SJSA1 (cell line): ENCODE measurements at places on chromosomes 1 and 21. TPM values are rescaled to one million over a fixed set of nuclear protein-coding genes. Genes with fewer than 3 reads are reported as not detected.
A peak's percentile ranks its signal among the peaks of the same experiment; 100 is the strongest.

TRIM67 gene
- total RNA-seq = 0.47 and 0.61 TPM in 2 replicates

DNA sequence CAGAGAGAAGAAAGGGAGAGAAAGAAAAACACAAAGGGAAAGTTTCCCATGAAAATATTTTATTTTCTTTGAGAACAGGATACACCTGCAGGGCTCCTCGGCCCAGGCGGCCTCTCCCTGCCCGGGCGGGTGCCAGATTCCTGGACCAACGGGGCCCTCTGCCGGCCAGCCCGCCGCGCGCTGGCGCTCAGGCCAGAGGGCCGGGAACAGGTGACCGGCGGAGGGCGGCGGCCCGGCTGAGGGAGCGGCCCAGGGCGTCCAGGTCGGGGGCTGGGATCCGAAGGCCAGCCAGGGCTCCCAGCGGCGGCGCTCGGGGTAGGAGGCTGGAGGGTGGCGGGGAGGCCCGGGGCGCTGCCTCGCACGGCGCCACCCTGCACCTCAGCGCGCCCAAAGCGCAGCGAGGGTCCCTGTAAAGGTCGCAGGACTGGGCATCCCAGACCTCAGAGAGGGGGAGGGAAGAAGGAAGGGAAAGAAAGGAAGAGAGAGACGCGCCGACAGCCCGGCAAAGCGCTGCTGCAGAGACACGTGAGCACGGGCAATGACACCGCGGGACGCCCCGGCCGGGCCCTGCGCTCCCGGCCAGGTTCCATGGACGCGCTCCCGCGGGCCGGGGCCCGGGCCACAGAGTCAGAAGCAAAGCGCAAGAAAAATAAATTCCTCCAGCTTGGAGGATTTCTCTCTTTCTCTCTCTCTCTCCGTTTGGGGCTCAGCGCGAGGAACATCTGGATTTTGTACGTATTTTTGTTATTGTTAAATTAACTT lies 927 bp downstream of the WNT9A start:
- DNase-seq = peak; percentile 65

- no peak for DNase-seq
Measured at GRCh38 chr1:81329041-81329440, 471.7 kb upstream of the ADGRL2 start.

GRCh38 chr1:245587435-245588115 lies 432.8 kb downstream of the KIF26B start:
- no peak for DNase-seq

MPZL1 gene
- 74.1 and 78.5 TPM in 2 replicates for total RNA-seq

HES5 gene
- not detected in 2 replicates for total RNA-seq

TCHH gene
- total RNA-seq = 0.05 TPM in 1 of 2 replicates, not detected in the other

GRCh38 chr1:76289692-76290091 lies 215.1 kb downstream of the ST6GALNAC3 start:
- DNase-seq = no peak

HOOK1 gene
- not detected in 2 replicates for total RNA-seq

DNA sequence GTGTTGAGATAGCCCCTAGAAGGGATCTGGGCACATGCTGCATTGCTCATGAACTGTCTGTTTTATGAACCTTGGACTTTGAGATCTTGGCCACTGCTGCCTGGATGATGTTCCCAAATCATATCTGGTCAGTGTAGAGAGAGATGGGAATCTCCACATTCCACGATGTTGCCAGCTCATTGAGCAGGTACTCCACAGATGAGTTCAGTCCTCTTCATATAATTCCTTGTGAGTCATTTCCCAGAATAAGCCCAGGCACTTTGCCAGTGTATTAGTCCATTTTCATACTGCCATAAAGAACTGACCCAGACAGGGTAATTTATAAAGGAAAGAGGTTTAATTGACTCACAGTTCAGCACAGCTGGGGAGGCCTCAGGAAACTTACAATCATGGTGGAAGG lies 254.0 kb upstream of the RUNX1 start:
- DNase-seq = peak; percentile 63

GRCh38 chr1:33128781-33129180 lies 47.8 kb downstream of the AZIN2 start:
- no peak for DNase-seq

GRCh38 chr1:58687516-58687915 lies 12.3 kb downstream of the MYSM1 start:
- no peak for DNase-seq

DNA sequence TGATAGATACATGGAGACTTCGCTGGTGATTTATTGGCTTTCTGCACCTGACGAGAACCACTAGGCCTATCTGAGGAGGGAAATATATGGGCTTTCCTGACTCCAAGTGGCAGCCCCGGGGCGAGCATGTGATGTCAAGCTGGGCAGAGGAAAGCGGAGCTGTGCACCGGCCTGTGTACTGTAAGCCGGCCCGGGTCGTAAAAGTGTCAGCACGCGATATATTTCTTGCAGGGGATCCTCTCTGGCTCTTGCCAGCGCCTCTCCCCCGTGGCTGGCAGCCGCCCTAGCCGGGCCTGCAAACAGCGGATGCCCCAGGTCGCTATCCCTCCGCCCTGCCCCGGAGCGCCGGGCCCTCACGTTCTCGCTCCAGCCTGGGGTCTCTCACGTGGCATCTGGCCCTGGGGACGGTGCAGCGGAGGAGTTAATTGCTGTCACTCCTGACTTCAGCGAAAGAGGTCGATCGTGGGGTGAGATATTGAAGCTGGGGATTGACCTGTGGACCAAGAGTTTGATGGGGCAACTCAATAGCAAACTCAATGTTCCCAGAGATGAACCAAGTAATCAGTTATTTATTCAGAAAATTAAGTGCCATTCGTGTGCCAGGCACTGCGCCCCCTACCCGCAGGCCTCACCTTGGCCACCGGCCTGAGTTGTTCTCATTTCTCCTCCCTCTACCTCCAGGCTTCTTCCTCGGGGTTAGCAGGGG lies 41.0 kb upstream of the HAO2 start:
- DNase-seq = no peak

GRCh38 chr1:201939148-201939547 lies 7.2 kb downstream of the LMOD1 start:
- DNase-seq = no peak

MROH7 gene
- not detected in 2 replicates for total RNA-seq

IFFO2 gene
- total RNA-seq = 11.4 and 15.3 TPM in 2 replicates

DNA sequence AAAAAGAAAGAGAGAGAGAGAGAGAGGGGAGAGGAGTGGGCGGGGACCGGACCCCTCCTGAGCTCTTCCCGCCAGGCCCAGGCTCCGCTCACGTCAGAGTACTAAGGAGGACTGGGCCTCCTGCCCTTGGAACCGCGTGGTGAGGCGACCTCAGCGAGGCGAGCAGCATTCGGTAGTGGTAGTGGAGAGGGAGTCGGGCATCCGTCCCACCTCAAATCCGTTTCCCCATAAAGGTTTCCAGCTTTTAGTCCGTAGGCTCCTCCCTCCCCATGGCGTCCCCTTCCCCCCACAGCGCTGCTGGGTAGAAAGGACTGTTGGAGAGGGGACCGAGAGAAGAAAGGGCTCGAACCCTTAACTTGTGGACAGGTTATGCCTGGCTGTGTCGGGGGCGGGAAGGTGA lies 124.4 kb upstream of the BARHL2 start:
- DNase-seq = no peak

DNA sequence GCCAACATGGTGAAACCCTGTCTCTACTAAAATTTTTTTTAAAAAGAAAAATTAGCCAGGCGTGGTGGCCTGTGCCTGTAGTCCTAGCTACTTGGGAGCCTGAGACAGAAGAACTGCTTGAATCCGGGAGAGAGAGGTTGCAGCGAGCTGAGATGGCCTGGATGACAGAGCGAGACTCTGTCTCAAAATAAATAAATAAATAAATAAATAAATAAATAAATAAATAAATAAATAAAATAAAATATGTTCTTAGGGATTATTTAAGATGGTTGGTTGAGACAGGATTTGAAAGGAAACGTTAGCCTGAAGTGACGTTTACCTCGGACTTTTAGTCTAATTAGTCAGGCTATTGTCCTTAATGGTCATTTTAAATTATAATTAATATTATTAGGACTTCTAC lies 88.5 kb upstream of the CHRM3 start:
- no peak for DNase-seq

DNA sequence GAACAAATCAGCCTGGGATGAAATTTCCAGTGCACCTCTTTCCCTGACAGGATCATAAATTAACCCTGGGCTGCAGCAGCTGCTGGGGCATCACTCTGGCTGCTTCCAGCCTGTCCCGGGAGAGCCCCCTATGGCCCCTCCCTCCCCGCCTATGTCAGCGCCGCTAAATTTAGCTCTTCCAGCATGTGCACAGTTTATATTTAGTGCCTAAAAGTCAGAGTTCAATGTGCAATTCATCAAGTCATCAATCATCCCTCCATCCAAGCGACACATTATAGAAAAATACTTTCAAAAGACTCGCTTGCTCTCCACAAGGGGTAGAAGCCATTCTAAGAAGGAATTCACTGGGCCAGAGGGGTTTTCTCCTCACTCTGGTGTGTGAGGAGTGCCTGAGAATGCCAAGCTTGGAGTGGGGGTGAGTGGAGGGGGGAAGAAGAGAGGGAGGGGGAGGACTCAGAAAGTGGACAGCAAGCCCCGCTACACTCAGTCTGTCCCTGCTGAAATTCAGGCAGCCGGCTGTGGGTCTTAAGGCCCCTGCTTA lies 37.4 kb downstream of the XCL1 start:
- DNase-seq = no peak

IQCC gene
- 4.4 and 5.6 TPM in 2 replicates for total RNA-seq

KPRP gene
- not detected in 2 replicates for total RNA-seq

- DNase-seq = no peak
Measured at GRCh38 chr1:99441299-99442095, 177.2 kb downstream of the PLPPR4 start.

GRCh38 chr21:34595457-34595856 lies 19.5 kb downstream of the RCAN1 start:
- DNase-seq = no peak

DNA sequence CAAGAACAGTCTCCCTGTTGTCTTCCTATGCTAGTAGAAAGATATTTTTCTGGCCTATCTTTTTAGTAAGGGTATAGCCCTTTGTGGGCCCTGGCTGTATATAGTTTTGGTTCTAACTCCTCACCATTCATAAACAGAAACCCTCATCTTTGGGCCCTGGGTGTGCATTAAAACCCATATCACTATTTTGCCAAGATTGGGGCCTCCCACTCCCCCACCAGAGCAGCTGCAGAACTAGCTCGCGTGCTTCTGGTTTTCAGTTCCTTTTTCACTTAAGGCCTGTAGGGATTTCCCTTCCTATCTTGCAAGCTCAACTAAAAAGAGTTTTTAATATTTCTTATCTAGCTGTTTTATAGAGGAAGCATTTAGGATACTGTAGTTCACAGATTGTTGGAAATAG lies 106.4 kb downstream of the RGL1 start:
- DNase-seq = no peak

- DNase-seq = no peak
Measured at GRCh38 chr1:202944438-202944921, 13.6 kb downstream of the ADIPOR1 start.

IL10RB gene
- 51.4 and 77.5 TPM in 2 replicates for total RNA-seq

GRCh38 chr1:205344066-205344928 lies 12.4 kb downstream of the KLHDC8A start:
- no peak for DNase-seq

DNA sequence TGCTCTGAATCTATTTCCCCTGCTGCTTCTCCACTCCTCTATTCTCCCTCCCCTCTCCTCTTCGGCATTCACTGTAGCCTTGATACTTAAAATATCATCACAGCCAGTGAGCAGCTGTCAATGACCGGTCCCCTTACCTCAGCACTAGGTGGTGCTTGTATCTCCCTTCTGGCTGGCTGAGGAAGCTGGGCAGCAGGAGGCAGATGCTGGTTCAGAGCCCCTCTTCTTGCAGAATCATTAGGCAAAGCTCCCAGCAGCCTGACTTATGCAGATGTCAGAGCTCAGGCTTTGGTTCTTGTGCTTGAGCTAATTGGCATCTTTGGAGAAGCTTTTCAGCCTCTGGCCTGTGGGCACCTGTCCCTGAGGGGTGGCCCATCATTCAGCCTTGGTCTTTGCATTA lies 31.9 kb upstream of the KCNA2 start:
- DNase-seq = no peak

SDC3 gene
- total RNA-seq = 29.6 and 43.6 TPM in 2 replicates

DNA sequence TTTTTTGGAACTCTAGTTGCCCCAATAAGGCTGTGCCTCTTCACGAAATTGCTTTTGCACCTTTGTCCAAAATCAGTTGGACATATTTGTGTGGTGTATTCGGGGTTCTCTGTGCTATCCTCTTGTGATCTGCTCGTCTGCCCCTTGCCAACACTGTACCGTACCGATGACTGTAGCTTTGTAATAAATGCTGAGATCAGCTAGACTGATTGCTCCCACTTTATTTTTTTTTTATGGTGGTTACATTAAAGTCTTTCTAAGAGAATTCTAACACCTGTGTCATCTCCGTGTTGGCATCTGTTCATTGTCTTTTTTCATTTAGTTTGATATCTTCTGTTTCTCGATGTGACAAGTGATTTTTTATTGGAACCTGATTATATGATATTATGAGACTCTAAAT lies 94.1 kb downstream of the ADARB1 start:
- no peak for DNase-seq

PTPRC gene
- total RNA-seq = not detected in 2 replicates

DNA sequence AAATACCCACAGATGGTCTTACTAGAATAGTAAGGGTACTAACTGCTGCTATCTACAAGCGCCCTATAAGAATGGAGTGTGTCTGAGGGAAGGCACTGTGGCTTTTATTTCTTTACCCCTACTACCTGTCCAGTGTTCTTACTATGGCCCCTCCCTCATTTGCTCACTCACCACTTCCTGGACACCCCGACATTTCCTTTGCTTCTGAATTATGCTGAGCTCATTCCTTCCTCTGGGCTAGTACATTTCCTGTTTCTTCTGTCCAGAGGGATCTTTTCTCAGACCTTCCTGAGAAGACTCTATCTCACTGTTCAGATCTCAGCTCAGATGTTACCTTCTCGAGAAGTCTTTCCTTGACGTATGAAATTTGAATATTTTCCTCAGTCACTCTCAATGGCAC lies 192.1 kb upstream of the DAB1 start:
- DNase-seq = no peak

- no peak for DNase-seq
Measured at GRCh38 chr1:236052232-236052993, 12.5 kb downstream of the NID1 start.

DNA sequence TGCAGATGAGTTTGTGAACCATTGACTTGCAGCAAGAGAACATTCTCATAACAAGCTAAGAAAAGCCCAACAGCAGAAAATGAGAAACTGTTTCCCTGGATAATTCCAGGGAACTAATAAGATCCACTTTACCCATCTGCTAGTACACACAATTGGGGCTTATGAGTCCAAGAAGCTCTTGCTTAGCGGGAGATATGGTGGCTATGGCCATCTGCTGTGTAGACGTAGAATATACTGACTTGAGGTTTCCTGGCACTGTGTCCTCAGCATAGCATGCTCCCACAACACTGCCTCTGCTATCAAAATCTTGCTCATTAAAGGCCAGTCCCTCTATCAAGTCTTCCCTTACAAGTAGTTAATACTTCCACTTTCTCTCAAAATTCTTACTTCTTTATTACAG lies 6.8 kb upstream of the RXRG start:
- no peak for DNase-seq

GRCh38 chr1:51740652-51741051 lies 123.8 kb downstream of the OSBPL9 start:
- DNase-seq = no peak

DNA sequence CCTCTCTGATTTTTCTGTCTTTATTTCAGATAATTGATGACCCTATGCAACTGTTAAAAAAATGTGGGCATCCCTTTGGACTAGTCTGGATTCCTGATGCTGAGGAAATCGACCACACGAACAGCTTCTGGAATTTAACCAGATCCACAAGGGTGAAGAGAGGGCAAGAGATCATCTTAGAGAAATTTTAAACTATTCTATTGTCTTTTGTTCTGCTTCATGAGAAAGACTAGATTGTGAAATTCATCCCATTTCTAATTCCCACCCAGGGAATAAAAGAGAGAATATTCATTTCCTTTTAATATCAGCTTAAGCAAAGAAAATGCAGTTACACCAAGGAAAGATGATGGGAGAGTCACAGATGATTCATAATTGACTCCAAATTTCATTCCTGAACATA lies 71.8 kb downstream of the DUSP10 start:
- DNase-seq = no peak

CRNN gene
- 0.16 TPM in 1 of 2 replicates, not detected in the other for total RNA-seq
